Smooth muscle cell of the brain vasculature (primary cell): ENCODE measurements at places on chromosomes 12 and 14.

GRCh38 chr14:46279327-46279726 lies 372.3 kb downstream of the RPL10L start:
- DNase-seq, result no peak

- DNase-seq, result no peak
Observed at GRCh38 chr14:32559590-32559989, 230.5 kb downstream of the AKAP6 start.

GRCh38 chr12:53506881-53507602 lies at the start of gene NPFF:
NPFF (minus strand) TSS chr12:53507484; CDS start chr12:53507474, 10 bp downstream.
- DNase-seq, result no peak

DNA sequence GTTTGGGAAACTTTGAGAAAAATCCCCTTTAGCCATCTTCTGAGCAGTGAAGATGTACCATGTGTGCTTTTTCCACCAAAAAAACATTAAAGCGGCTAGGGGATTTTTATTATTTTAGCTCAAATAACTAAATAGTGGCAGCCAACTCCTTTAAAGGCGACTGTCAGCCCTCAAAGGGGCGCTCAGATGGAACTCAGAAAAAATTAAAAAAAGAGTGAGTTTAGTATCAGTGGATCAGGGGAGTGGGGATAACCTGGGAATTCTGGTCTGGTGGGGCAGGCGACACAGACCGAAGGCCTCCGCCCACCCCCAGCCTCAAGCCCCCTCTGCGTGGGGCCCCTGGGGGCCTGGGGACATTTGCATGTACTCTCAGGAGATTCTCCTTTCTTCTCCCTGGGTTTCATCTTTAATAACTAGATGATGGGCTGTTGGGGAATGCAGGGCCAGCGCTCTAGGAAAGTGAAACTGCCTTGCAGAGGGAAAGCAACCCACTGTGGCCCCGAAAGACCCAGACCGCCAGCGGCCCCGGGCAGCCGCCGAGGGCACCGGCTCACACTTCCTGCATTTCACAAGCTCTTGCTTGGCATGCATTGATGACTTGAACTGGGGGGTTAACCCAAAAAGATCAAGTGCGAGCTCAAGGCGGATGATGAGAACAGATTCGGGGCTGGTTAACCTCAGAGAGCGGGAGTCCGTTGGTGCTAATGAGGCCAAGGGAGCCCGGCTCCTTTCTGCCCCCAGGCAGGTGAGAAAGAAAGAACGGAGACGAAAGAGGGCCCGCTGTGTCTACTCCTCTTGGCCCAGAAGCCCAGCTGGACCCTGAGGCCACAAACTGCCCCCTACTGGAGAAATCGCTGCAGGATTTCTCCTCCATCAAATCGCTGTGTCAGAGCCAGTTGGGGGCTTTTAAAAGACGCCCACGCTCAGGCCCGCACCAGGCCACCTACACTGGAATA lies 7.3 kb upstream of the BATF start:
- no peak for DNase-seq
